ENCODE measurements at places on chromosomes 7 and 10. TPM values are rescaled to one million over a fixed set of nuclear protein-coding genes. Genes with fewer than 3 reads are reported as not detected.
A peak's percentile ranks its signal among the peaks of the same experiment; 100 is the strongest.

CSGALNACT2 gene
- total RNA-seq: 31.5 TPM

DNA sequence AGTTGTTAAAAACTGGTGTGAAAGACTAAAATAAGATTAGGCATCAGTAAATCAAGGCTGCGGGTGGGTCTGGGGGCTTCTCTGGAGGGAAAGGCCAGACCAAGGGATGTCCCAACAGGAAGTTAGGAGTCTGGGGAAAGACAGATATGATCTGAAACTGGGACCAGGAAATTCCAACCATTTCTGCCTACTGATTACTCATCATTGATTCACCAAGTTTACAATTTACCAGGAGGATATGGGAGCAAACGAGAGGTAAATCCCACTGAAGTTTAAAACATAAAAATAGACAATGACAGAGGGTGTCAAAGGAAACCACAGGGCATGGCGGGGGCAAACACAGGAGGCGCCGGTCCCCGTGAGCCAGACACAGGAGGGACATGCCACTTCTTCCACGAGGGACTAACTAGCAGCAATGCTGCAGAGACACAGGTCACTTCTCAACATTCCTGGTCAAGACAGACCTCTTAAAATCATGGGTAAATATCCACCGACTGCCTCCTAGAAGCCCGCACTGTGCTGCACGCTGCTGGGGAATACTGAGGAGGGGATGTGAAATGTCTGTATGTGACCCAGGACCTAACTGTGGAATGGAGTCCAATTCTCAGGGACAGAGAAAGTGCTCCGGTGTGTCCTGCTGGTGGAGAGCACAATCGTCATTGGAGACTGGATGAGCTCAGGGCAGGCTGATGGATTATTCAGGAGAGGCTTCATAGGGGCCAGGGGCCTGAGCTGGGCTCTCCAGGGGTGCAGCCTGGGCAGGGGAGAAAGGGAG lies 153.4 kb upstream of the KLF14 start:
- DNase-seq: no peak

GRCh38 chr10:69538461-69538860 lies 34.8 kb downstream of the NEUROG3 start:
- DNase-seq: no peak

EN2 gene
- total RNA-seq: not detected

AFAP1L2 gene
- 144 TPM for total RNA-seq

DNA sequence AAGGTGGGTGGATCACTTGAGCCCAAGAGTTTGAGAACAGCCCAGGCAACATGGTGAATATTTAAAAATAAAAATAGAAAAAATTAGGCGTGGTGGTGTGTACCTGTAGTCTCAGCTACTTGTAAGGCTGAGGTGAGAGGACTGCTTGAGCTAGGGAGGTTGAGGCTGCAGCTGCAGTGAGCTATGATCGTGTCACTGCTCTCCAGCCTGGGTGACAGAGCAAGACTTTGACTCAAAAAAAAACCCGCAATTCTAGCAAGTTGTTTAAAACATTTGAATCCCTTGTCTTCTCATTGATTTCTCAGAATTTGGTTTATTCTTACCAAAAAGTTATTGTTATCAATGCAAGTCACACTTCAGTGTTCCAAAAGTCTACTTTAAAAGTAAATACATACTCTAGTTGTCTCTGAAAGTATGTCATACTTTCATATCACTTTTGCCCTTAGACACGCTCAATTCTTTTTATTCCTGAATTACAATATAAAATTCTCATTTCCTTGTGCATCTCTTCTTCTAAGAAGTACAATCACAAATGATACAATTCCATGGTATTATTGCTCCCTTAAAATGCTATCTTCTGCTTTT lies 6.3 kb downstream of the EPC1 start:
- DNase-seq: no peak

DNA sequence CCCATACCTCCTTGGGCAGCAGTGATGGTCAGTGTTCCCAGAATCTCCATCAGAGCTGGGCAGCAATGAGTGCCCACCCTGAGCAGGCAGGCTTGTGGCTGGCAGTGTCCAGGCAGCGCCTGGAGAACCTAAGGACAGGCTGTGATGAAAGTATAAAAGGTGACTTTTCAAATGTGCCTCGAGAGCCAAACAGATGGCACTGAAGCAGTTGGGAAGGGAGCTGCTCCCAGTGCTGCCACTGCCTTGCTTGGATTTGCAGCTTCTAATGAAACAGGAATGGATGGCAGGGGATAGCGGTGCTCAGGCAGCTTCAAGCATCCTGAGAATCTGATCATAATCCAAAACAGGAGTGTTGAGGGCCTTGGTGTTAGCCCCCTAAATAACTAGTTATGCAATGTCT lies 179.8 kb upstream of the AOAH start:
- no peak for DNase-seq

VAX1 gene
- not detected for total RNA-seq

ATP5F1C gene
- 150 TPM for total RNA-seq

GRCh38 chr7:29196191-29196590 lies 1.6 kb downstream of the CHN2 start:
- no peak for DNase-seq

DNA sequence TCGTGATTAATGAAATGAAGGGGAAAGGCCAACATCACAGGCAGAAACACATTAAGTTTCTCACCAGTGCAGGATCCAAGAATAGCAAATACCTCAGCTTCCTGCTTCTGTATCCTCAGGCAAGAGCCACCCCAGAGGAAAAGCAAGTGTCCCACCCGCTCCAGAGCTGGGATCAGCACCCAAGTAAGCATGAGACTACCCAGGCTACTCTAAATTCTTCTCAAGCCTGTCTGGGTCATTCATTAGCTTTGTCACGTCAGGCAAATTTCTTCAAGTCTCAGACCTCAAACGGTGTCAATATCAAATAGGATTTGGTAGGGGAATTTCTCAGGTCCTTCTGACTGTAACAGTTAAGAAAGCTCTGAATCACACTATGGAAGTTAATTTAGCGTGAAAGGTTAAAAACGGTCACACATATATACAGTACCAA lies 59.0 kb downstream of the GNA12 start:
- DNase-seq: no peak

MACC1 gene
- total RNA-seq: 0.98 TPM

DNA sequence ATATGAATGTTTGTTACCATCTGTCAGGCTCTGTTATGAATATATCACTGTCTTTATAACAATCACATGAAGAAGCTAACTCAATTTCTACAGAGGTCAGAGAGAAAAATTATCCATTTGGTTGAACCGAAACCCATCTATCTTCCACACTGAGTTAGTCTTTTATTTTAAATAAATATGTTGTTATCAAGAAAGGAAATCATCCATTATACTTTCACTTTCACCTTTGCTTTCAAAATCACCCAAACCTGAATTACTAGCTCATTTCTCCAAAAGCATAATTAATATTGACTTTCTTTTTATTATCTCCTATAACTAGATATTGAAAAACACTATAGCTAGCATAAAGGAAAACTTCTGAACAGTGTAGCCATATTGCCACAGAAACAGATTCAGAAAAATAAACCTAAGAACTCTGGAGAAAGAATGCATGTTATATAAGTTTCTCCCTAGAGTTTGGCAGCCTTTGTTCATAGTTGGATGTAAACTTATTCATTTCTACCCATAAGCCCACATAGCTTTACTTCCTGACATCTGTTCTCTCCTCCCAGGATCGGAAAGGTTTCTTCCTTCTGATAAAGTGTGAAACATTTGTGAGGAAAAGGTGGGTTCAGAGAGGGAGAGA lies 66.0 kb downstream of the NPSR1 start:
- DNase-seq: no peak

EVX1 gene
- total RNA-seq: not detected

MYH16 gene
- not detected for total RNA-seq

- DNase-seq: peak; percentile 30
Measured at GRCh38 chr7:155365146-155365874, 67.6 kb downstream of the INSIG1 start.

- DNase-seq: no peak
Measured at GRCh38 chr7:21371360-21371759, 56.5 kb upstream of the SP4 start.

GRCh38 chr10:109978481-109978880 lies 29.3 kb upstream of the ADD3 start:
- peak; percentile 67 for DNase-seq

Measured in sciatic nerve (tissue), 2 donors.